ENCODE measurements at places on chromosomes 7 and 10.

GRCh38 chr7:122013065-122013464, 131.0 kb downstream of the AASS start:
- DNase-seq, result no peak

GRCh38 chr10:129935102-129935866, 28.8 kb downstream of the EBF3 start:
- DNase-seq, result no peak

DNA sequence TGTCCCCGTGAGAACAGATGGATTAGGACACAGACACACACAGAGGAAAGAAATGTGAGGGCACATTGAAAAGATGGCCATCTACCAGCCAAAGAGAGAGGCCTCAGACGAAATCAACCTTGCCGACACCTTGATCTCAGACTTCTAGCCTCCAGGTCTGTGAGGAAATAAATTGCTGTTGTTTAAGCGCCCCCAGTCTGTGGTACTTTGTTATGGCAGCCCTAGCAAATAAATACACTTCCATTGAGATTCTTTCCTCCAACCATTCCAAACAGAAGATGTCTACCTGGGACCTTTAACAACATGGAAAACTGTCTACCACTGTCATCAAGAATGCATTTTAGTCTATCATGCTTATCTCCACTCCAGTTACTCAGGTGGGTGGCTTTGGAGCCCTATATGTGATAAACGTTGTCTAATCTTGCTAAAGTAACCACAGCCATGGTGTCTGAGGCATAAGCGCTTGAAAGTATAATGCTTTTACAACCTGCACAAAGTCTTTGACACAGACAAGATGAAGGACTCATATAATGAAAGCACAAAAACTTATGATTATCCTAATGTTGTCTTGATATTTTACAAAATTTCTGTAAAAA, 244.3 kb downstream of the MTERF1 start:
- peak; percentile 34 for DNase-seq

GRCh38 chr7:93620057-93620456, 45.5 kb upstream of the CALCR start:
- DNase-seq, result no peak

DNA sequence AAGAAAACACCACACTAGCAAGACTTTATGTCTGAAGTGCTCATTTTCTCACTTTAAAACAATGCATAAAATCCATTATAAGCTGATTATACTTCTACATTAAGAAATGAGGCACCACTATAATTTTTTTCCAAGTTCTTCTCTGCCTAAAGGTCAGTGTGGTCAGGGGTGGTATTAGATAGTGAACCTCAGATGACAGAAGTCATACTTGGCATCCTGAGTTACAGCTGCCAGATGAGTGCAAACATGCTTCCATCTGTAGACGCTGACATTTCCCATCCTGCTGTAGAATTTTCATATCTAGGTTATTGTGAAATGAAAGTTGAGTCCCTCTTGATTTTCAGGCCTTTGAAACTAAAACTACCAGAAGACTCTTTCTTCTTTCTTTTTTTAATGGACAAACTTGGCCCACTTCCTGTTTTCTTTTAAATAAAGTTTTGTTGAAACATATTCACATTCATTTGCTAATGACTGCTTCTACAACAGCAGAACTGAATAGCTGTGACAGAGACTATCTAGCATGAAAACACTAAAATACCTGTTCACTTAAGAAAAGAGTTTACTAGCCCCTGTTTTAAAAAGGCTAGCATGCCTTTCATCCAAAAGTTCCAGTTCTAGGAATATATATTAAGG, 900.8 kb downstream of the XPNPEP1 start:
- no peak for DNase-seq

- no peak for DNase-seq
These were observed 290.2 kb upstream of the GHITM start for GRCh38 chr10:83849150-83849549.

GRCh38 chr7:40874756-40875155, 740.0 kb downstream of the SUGCT start:
- no peak for DNase-seq

GRCh38 chr10:112243713-112244112, 39.5 kb upstream of the TECTB start:
- no peak for DNase-seq

DNA sequence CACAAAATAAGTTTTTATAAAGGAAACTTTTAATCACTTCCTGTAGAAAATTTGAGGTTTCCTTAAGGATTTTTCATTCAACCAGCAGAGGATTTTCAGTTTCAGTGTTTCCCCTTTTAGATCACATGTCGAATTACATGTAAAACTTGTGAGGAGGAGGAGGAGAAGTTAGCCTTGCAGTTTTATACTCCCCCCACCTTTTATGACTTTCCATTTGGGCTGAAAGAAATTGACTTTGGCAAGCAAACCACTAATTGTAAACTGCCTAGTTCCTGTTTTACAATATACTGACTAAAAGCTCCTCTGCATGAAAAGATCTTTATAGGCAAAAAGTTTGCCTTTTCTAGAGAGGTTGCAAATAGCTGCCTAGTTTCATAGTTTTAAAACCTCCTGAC, 3.0 kb downstream of the BAMBI start:
- DNase-seq, result no peak

DNA sequence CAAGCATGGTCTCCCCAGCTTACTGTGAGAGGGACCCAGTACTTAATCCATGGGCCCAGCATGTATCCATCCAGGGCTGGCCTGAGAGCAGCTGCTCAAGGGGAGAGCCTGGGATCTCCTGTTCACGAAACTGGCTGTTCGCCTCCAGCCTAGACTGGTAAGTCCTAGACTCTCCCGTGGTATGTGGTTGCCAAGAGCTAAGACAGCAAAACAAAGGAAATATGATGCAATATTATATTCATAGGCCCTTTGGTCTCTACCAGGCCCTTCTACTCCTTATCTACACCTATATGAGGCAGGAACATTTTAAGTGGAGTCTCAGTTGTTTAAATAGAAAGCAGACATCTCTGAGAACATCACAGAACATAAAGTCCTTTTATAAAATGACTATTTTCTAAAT, 28.9 kb upstream of the STK17A start:
- DNase-seq, result peak; percentile 78

- no peak for DNase-seq
These were observed 61.5 kb upstream of the NKX6-2 start for GRCh38 chr10:132847416-132847777.

DNA sequence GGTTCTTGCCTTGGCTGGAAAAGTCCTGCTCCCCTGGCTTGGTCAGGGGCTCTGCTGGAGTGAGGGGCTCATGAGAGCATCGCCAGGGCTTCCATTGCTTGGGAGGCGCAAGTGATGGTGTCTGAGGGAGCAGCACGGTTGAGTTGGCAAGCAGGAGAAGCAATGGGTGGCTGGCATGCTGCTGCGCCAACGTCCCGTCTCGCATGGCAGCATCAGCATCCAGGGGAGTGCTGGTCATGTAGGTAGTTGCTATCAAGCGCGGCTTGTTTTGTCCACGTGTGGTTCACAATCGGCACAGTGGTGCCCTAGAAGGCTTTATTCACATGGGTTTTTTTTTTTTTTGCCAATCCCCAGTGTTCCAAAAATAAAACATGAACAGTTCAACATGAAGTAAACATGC, 3.8 kb downstream of the PYROXD2 start:
- no peak for DNase-seq

DNA sequence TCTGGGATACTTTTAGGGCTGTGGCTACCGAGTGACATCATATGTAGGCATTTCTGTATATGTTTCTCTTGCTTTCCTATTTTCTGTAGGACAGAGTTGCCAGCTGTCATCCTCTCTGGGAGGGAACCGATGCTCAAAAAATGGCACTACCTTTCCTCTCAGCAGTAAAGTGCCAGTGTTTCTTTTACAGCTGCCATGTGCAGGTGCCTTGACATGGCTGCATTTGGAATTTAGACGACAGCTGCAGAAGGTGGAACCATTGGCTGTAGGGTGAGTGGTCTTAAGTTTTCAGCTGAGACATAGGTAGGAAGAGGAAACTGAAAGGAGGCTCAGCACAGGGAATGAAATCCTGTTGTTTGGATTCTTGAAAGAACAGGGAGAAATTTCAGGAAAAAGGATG, 20.2 kb upstream of the RPA3 start:
- DNase-seq, result no peak

DNA sequence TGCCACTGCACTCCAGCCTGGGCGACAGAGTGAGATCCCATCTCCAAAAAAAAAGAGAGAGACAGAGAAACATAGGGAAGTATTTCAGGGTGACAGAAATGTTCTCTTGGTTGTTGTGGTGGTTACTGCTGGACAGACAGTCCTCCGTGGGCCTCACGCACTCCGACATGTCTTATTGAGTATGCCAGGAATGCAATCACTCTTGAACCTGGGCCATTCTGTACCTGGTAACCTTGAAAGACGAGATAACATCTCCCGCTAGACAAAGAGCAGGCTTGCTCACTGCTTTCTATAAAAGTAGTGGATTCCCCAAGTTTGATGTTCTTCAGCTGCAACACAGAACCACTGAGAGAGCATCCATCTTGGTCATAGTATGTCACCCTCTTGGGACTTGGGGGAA, 6.7 kb downstream of the CACUL1 start:
- DNase-seq, result no peak

DNA sequence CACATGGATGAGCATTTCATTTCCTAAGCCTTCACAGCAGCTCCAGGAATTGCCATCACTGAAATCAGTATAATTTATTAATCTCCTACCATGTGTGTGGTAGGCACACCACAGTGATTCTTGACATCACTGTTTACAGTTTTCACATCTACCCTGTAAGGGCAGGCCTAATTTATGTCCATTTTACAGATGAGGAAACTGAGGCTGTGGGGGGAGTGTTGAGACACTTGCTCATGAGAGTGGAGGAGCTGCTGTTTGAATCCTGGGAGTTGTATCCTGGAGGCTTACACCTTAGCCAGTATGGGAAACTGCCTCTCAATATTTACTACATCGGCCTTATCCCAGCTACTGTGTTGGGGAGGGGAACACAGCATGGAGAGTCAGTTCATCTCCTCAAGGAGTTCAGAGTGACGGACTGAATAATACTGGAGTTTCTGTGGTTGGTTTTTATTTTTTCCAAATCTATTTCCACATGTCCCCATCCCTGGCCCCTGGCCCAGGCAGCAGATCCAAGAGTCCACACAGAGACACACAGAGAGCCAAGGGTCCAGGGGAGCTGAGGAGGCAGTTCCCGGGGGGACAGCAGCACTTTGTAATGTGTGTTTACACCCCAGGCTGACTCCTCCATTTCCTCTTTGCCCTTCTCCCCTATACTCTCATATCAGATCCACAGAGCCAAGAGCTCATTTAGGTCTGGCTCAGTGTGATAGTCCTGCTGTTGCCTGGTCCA, 13.2 kb downstream of the UBTD1 start:
- no peak for DNase-seq

DNA sequence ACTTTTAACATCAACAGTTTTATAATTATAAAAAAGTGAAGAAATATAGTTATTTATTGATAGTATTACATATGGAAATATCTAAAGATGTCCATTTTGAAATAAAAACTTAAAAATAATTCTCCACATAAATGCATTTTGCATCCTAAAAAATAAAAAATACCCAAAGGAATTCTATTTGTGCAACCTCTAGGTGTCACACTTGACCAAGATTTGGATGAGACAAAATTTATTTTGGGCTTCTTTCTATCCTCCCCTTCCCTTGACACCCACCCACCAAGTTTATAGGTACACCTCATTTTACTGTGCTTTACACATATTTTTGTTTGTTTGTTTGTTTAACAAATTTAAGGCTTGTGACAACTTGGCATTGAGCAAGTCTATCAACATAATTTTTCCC, 3.3 kb upstream of the THSD7A start:
- DNase-seq, result no peak

DNA sequence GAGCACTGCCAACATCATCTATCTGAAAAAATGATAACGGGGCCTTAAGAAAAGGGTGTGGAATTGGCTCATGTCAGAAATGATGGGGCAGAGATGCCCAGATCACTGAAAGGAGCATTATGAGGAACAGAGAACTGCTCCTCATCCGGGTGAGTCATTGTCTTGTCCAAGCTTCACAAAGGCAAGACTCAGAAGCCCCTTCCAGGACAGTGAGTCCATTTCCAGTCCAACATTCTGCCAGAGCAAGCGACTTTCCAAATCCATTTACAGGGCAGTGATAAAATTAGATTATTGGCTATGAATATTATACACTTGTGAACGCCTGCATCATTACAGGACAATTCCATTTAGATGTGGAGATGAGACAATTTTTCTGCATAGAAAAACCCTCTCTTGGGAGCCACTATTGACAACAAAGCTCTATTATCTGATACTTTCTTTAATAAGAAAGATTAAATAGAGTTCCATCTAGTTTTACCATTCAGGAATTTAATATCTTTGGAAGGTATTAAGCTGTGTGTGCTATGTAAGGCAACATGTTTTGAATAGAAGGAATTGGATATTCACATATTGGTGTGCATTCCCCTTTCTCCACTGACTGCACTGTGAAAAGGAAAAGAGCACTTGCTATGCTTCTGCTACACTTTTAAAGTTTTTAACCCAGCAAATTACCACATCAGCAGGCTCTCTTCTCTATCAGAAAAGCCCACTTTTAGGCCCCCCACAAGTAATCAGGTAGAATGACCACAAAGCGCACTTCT, 159.6 kb downstream of the NRP1 start:
- DNase-seq, result no peak

GRCh38 chr7:11478882-11479281, 353.1 kb downstream of the THSD7A start:
- DNase-seq, result no peak

- DNase-seq, result peak; percentile 63
These were observed 248.0 kb downstream of the PRPF18 start for GRCh38 chr10:13834581-13835286.

All from iris pigment epithelial cell (primary cell).